COR-L47 (cell line): ENCODE measurements at places on chromosomes 7 and 10.
A peak's percentile ranks its signal among the peaks of the same experiment; 100 is the strongest.

DNA sequence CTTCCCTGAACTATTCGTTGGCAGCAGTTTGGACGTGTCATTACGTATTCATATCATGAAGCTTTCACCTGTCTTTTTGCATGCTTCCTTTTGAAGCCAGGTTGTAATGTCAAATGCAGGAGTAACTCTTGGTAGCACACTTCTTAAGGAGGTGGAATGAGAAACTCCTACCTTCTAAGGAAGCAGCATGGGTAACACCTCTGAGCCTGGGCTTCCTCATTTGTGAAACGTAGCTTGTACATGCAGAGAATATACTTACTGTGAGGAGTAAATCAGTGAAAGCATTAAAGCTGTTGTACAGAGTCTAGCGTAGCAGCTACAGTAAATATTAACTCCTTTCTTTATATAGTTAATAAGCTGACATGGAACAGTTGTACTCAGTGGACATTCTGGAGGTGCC is 21.1 kb downstream of the CUL1 start:
- no peak for DNase-seq

GRCh38 chr10:127840884-127841283 is 51.9 kb downstream of the CLRN3 start:
- no peak for DNase-seq

DNA sequence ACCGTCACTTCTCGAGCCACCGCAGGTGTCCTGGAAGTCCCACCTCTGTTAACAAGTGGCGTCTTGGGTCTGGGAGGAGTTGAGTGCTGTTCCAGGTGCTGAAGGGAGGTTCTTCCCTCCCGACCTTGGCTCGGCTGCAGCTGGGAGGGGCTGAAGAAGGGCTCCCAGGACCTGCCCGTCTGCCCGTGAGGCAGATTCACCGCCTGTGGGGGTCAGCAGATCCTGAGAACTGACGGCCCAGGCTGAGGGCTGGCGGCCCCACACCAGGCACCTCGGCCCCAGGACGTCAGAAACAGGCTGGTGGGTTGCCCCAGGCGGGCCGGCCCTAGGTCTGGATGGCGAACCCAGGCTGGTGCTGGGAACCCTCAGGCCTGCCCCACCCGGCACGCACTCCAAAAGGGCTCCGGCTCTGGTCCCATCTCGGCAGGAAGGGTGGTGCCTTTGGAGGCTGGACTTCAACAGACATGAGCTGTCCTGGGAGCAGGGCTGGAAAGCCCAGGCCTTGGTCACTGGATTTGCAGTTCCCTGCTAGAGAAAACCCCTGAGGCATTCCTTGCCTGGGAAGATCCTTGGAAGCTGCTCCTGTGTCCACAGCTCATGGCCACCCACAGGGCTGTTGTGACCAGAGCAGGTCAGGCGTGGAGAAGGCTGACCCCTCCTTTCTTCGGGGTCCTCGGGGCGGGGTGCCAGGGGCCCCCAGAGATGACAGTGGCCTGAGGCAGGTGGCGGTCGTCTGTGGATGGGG is 42.6 kb upstream of the CFAP46 start:
- DNase-seq, result no peak

DNA sequence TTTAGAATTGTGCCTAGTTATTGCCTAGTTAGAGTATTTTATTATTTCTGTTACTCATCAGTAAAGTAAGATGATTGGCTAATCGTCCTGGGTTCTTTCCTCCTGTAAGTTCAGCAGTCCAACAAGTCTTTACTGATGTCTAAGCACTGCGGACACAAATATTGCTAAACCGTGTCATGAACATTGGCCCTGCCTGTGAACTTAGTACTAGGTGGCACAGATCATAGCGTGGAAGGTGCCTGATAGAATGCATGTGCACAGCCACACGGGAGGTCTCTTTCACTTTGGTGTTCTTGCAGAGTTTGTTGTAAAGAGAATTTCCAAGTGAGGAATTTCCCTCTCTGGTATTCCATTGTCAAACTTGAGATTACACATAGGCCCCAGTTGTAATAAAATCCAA is 38.0 kb downstream of the RBM33 start:
- no peak for DNase-seq

GRCh38 chr10:112950714-112951358 is 789 bp downstream of the TCF7L2 start:
- DNase-seq, result no peak

DNA sequence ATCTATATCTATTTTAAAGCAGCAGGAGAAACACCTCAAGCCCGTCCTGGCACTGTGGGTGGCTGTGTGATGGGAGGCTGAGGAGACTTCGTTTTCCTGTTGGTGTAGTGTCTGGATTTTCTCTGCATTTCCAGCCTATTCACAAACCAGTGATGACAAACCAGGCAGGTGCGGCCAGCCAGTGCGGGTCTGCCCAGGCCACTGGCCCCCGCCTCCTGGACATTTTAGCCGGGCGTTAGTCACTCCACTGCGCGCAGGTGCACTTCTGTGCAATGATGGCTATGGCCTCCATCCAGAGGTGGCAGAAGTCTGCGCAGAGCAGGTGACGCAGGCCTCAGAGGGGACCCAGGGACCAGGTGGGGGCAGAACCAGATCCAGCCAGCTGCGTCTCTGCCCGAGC is 64.9 kb upstream of the PITRM1 start:
- no peak for DNase-seq

DNA sequence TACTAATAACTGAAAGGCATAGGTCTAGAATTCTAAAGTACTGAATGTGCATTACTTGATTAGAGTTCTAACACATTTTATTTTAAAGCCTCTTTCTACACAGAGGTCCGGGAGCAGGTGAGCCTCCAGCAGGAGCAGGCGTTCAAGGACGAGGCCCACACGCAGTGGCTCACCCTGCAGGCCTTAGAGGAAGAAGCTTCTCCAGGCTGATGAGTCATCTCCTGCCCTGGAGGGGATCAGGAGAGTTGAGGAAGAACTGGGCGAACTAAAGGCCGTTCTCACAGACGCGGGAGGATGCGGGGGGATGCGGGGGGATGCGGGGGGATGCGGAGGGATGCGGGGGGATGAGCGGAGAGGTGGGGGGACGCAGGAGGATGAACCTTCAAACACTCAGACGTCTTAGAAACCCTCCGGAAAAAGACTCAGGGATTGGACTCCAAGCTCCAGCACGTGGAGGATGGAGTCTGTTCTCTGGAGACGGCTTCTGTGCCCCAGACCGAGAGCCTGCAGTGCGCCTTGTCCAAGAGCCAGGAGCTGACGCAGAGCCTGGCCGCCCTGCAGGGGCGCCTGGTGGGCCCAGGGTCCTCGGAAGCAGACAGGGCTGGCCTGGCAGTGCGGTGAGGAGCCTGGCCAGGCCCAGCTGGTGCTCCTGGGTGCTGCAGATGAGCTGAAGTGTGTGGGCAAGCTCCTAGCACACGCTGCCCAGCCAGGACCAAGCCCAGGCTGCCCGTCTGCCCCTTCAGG is 433.7 kb upstream of the TPK1 start:
- DNase-seq, result no peak

DNA sequence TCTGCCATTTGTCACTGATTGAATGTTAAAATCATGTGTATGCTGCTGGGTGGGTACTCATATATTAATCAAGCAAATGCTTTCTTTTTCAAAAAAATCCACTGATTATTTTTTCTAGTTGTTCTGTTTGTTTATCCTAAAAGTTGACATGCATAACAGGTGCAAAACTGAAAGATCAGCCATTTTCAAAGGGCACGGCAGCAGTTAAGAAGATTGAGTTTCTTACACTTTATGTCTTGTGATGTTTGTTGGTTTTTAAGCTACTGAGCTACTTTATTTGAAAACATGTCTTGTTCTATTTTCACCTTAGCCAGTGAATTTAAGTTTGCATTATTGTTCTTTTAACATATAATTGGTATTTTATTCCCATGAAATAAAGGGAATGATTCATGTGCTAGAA is 45.8 kb downstream of the PPP1R3A start:
- no peak for DNase-seq

DNA sequence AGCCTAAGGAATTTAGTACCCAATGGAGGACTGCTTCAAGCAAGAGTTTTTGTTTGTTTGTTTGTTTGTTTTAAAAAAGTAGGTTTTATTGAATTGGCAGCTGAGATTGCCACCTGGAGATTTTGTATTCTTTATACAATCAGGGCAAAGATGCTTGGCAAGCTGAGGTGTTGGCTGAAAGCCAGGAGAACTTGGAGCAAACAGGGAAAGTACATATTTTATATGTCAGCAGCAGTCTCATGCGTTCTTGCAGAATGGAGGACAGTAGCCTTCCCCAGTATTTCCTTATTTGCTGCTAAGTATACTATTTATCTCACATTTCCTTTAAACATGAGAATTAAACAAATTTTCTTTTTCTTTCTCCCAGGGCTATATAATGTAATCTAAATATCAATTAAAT is 22.6 kb upstream of the ICA1 start:
- DNase-seq, result peak; percentile 69

DNA sequence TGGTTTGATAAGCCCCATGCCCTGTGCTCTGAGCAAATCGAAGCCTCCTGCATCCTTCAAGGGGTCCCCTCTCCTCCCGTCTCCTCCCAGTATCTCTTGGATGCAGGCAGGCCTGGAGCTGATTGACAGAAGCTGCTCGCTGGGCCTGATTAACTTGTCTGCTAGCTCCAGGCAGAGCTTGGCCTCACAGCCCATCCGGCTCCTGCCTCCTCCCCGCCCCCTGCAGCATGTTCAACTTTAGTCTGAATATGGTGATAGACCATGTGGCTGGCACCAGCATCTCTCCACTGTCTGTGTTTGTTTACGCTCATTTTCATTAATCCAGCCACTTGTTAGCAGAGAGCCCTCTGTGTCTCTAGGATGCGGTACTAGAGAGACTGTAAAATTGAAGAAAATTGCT is 432.2 kb downstream of the DPP6 start:
- DNase-seq, result peak; percentile 90

GRCh38 chr7:22444181-22444971 is 55.6 kb downstream of the STEAP1B start:
- no peak for DNase-seq

- peak; percentile 80 for DNase-seq
Measured at GRCh38 chr7:77537136-77537777, at the start of gene PTPN12. PTPN12 (plus strand) TSS chr7:77537295; CDS start chr7:77537547, 252 bp downstream.

DNA sequence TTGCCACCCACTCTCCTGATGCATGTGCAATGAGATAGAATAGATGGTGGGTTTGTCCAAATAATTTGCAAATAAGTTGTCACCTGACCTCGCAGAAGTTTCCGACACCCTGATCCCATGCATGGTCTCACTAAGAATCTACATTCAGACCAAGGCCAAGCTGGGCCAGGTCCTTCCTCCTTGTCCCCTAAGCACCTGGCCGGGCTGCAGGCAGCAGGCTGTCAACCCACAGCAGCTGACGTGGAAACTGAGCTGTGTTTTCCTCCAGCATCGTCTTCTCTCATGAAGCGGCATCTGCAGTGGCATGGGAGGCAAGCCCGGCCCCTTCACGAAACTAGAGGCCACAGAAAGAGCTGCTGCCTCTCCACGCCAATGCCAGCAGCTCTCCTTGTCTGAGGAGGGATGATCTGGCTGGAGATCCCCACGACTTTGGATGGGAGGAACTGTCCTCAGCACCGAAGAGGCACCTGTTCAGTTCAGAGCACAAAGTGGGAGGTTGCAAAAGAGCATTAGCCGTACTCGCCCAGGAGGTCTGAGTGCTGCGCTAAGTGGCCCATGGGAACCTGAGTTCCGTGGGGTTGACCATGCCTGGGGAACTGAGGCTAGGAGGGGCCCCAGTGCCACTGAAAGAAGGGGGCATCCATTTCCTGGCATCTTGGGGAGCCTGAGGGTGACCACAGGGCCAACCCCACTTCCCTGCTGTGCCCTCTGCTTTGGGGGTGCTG is 110.5 kb upstream of the INSIG1 start:
- DNase-seq, result no peak

- DNase-seq, result no peak
Measured at GRCh38 chr10:133001114-133001513, 58.7 kb upstream of the CFAP46 start.

- DNase-seq, result no peak
Measured at GRCh38 chr7:107332488-107333269, 137.2 kb upstream of the GPR22 start.

DNA sequence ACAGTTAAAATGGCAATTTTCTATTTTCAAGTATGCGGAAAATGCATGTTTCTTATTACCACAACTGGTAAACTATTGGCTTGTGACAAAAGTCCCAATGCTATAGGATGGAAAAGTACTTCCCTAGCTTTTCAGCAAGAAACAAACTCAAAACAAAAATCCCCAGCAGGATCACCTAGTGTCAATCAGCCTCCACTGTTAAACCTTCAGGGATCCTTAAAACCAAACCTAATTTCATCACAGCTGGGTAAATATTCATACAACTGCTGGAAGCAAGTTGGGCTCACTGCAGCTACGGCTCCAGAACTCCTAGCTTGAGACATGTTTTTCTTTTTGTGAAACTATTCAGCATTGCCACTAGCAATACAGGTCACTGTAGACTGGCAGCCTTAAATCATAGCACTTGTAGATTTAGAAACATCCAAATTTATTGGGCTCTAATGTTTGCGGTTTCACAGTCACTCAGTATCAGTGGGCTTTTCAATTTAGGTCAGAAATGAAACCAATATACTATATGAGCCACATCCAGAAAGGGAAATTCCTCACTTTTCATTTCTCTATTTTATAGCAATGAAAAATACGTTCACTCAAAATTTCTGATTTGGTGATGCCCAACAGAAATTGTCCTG is 145.2 kb upstream of the ANK3 start:
- no peak for DNase-seq

- no peak for DNase-seq
Measured at GRCh38 chr7:130292682-130293257, at the start of gene CPA4. CPA4 (plus strand) TSS chr7:130293161; CDS start chr7:130293181, 20 bp downstream.

DNA sequence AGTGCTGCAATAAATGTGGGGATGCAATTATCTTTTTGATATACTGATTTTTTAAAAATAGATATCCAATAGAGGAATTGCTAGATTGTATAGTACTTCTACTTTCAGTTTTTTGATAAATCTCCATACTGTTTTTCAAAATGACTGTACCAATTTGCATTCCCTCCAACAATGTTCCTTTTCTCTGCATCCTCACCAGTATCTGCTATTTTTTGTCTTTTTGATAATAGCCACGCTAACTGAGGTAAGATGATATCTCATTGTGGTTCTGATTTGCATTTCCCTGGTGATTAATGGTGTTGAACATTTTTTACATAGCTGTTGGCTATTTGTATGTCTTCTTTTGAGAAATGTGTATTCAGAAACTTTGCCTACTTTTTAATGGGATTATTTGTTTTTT is 217.7 kb upstream of the MTPN start:
- no peak for DNase-seq
